ENCODE measurements at places on chromosomes 7 and 10. TPM values are rescaled to one million over a fixed set of nuclear protein-coding genes. Genes with fewer than 3 reads are reported as not detected.

Gene C10orf62
- not detected for total RNA-seq

Gene SYT15B
- total RNA-seq = not detected

Gene DPYSL4
- total RNA-seq = 1.6 TPM

Gene NPY4R2
- total RNA-seq = not detected

Gene SRGN
- total RNA-seq = 49.1 TPM

Gene TES
- total RNA-seq = 57.0 TPM

Gene PDE6C
- total RNA-seq = not detected

Gene GARIN1A
- 0.59 TPM for total RNA-seq

Gene GALNT17
- 0.37 TPM for total RNA-seq

Gene ACTL6B
- total RNA-seq = not detected

Gene ATOH7
- under 0.01 TPM for total RNA-seq

Gene GFRA1
- total RNA-seq = 1.1 TPM

Gene OR2A42
- total RNA-seq = not detected

Gene MNX1
- not detected for total RNA-seq

Gene HMX2
- not detected for total RNA-seq

Gene GSTK1
- total RNA-seq = 60.8 TPM

Gene ATRNL1
- not detected for total RNA-seq

Gene CYP3A7
- total RNA-seq = not detected

Gene CCDC7
- 26.8 TPM for total RNA-seq

Gene TAS2R16
- total RNA-seq = not detected

Gene GPR85
- total RNA-seq = 1.8 TPM

Gene LIPN
- total RNA-seq = not detected

Gene ANKRD30A
- not detected for total RNA-seq

Gene TMEM248
- total RNA-seq = 102 TPM

Gene TSPAN12
- total RNA-seq = 0.37 TPM

Gene MYL7
- 0.73 TPM for total RNA-seq

Gene PRKAR1B
- 10.3 TPM for total RNA-seq

Gene SP8
- total RNA-seq = not detected

Gene NME8
- not detected for total RNA-seq

Gene FAM24A
- total RNA-seq = not detected

Gene WDR37
- 15.4 TPM for total RNA-seq

Gene UTF1
- not detected for total RNA-seq

Gene DLX6
- not detected for total RNA-seq

Gene CLDN4
- 2.6 TPM for total RNA-seq

Gene CTAGE4
- total RNA-seq = not detected

Gene CALML3
- total RNA-seq = not detected

Gene CEP55
- 30.5 TPM for total RNA-seq

Gene ASZ1
- not detected for total RNA-seq

Gene IFIT5
- 21.1 TPM for total RNA-seq

Gene PHYHIPL
- total RNA-seq = not detected

Gene PRPS1L1
- total RNA-seq = not detected

Gene SPDYE9
- total RNA-seq = not detected

Gene TMEM60
- total RNA-seq = 14.1 TPM

Gene FERD3L
- total RNA-seq = not detected

Gene CDNF
- total RNA-seq = 0.37 TPM

Gene TFEC
- under 0.01 TPM for total RNA-seq

Gene ADAM22
- 0.73 TPM for total RNA-seq

Gene CFAP43
- under 0.01 TPM for total RNA-seq

Gene FAM180A
- total RNA-seq = 73.5 TPM

Gene ACBD5
- 16.0 TPM for total RNA-seq

Gene PNLIPRP1
- not detected for total RNA-seq

Gene MLXIPL
- total RNA-seq = 1.5 TPM

Gene ATP6V0A4
- not detected for total RNA-seq

Gene MUC3A
- not detected for total RNA-seq

Gene LFNG
- total RNA-seq = 1.1 TPM

Measured in subcutaneous preadipocyte (primary cell).